H7 (cell line): ENCODE measurements at places on chromosomes 5 and 9.

DNA sequence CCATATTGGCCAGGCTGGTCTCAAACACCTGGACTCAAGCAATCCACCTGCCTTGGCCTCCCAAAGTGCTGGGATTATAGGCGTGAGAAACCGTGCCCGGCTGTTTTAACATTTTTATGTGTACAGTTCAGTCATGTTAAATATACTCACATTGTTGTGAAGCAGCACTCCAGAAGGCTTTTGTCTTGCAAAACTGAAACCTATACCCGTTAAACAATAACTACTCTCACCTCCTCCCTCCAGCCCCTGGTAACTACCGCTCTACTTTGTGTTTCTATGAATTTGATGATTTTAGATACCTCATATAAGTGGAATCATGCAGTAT, 23.1 kb upstream of the SHB start:
- no peak for DNase-seq

DNA sequence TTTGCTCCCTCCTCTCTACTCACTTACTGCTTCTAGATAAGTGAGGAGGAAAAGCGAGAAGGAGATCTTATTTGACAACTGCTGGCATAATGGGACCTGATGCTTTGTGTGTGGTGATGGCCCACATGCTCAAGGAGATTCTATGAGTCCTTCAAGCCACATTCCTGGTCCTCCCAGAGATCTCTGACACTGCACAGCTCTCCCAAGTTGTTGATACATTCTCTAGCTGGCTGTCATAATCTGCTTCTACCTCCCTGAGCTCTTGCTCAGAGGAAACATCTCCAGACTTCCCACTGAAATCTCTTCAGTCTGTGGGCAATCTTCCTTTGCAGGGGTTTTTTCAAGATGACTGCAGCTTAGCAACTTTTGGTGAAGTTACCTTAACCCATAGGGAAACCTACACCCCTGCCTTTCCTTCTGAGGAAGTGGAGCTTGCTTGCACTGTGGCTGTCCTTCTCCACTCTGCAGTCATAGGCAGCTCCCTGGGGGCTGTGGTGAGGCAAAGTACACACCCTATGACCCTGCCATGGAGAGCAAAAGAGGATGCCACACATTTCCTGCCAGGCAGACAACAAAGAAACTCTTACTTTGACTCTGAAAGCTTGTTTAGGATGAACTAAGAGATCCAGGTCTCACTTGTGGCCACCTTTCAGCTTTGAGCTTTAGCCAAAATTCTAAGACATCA, 163.8 kb downstream of the TMEM38B start:
- no peak for DNase-seq

DNA sequence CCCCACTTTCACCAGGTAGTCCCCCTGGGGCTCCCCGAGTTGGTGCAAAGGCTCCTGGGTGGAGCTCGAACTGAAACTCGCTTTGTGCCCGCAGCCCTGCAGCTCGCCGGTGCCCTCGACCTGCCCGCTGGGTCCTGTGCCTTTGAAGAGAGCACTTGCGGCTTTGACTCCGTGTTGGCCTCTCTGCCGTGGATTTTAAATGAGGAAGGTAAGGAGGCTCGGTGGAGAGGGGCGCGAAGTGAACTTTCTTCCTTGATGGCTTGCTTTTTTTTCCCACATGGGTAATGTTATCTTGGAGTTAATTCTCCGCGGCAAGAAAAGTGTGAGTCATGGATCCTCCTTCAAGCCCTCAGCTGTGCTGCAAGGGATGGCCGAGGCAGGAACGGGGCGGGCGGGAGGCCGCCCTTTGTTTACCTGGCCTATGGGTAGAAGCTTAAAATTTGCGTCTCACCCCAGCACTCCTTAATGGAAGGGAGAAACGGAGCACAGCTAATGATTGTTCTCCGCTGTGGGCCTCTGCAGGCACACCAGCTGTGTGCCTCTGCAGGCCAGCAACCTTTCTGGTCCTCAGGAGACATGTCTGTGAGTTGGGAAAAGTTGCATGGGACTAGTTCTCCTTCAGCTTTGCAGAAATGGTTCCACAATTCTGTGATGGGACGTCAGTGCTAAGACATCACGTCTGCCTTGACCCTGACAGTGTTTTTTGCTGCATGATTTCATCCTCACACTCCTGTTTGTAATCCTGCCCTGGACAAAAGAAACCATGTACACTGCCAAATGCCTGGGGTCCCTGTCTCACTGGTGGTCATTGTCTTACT, 1.1 kb downstream of the MAMDC2 start:
- DNase-seq, result peak; percentile 79

DNA sequence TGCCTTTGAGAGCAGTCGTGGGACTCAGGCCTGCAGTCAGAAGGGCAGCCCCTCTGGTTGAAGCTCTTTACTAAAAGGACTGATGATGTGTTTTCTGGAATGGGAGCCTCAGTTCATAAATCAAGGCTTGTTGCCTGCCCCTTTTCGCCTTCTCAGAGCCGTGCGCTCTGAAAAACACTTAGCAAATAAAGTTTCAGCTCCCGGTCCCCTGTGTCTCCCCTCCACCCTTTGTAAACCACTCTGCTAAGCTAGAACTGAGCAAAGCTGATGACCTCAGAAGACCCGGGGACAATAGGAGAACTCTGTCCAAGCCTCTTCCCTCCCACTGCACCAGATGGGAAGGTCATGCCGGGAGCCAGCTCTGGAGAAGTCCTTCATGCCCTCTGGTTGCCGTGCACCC, 39.3 kb upstream of the ADRA1B start:
- no peak for DNase-seq

- DNase-seq, result no peak
These were observed 35.2 kb downstream of the WHRN start for GRCh38 chr9:114470121-114470520.

DNA sequence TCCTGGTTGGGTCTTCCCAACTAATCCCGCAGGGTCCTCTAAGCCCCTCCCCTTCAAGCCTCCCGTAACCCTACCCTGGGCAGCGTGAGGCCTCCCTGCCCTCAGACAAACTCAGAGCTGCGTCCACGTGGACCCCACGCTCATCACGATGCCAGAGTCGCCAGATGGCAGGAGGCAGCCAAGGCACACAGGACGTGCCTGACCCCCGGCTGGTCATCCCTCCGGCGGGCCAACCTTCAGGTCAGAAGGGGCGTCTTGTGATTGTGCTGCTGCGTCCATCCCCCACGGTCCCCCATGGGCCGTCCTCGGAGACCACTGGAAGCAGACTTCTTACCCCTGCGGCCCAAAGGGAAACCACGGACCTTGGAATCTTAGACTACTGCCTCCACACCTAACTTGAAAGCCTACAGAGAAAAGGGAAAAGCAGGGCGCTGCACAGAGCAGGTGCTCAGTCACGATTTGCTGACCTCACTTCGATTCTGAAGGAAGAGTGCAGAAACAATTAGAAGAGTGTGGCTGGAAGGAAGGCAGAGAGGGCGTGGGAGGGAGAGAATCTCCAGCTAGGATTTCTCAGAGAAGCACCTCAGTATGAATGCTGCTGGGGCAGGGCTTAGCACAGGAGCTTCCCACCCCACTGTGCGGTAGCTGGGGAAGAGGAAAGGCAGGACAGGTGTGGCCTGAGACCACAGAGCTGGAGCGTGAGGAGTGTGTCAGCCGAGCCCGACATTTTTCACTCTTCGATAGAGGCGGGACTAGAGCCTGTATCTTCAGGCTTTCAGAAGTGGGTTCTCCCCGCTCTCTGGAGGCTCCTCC, 174.8 kb downstream of the ERCC6L2 start:
- DNase-seq, result peak; percentile 62

DNA sequence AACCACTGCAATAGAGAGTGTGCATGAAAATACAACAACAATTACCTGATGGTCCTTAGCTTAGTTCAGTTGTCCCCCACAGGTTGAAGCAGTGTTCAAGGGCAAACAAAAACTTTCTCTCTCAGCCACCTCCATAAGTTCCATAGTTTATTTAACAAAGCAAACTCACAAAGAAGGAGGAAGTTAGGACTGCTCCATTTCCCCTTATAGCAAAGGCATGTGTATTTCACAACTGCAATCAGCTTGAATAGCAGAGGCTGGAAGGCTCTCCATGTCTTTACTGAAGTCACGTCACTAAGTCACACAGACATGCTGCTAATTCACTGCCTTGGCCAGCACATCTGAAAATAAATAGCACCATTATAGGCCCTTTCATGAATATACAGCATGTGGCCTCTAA, 43.3 kb downstream of the DOCK8 start:
- DNase-seq, result no peak

GRCh38 chr5:11037941-11038340, 276.9 kb upstream of the DAP start:
- DNase-seq, result no peak

GRCh38 chr5:115988002-115988401, 25.7 kb downstream of the LVRN start:
- no peak for DNase-seq

DNA sequence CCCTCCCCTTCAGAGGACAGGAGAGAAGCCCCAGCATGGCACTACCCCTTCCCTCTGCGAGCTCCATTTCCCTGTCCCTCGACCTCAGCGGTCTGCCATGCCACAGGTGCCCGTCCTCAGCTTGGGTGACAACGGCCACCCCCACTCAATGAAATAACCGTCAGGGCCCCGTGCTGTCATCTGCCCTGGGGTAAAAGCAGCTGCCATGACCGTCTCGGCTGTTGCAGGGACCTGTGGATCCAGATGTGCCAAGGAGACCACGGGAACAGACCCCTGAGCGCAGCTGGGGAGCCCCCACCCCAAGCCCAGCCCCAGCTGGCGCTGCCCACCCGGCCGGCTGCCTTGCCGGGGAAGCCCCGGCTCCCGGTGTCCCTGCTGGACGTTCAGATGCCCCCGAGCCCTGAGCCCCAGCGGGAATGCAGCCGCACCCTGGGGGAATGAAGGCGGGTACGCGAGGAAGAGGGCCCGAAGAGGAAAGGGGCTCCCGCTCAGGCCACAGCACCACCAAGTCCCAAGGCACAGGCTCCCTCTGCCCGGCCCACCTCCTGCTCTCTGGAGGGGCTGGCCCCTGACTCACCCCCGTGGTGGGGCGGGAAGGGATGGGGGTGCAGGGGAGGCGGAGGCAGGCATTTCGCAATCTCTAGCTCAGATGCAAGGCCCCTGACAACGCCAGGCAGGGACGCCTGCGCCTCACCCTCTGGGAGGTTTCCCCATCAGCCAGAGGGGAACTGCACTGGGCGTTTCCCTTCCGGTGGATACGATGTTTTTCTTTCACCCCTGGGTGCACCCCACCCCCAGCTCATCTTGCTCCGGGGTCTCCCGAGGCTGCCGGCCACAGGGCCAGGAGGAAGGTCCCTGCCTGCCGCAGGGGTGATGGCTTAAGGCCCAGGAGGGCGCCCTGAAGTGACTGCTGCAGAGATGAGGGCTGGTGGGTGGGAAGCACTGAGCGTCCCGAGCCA, 49.2 kb downstream of the NACC2 start:
- DNase-seq, result peak; percentile 62

GRCh38 chr5:134005417-134006061, 764 bp upstream of the VDAC1 start:
- peak; percentile 79 for DNase-seq

GRCh38 chr5:17396247-17396646, 101.8 kb upstream of the TAF11L2 start:
- no peak for DNase-seq

DNA sequence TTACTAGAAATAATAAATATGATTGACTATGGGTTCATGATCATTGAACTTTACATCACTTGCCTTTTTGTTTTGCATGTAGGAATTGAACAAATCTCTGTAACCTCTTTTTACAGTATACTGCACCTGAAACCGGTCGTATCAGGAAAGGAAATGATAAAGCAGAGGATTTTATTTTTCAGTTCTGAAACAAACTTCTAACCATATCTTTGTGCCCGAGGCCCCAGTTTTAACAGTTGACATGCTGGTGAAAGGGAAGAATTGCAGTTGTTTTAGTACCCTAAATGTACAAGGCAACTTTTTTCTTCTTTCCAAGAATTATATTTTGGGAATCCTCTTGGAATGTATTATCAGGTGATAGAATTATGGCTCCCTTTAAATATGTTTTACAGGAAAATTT, 27.8 kb downstream of the TMEM38B start:
- DNase-seq, result no peak

- no peak for DNase-seq
These were observed 125.8 kb downstream of the PDE4D start for GRCh38 chr5:59767681-59768151.

DNA sequence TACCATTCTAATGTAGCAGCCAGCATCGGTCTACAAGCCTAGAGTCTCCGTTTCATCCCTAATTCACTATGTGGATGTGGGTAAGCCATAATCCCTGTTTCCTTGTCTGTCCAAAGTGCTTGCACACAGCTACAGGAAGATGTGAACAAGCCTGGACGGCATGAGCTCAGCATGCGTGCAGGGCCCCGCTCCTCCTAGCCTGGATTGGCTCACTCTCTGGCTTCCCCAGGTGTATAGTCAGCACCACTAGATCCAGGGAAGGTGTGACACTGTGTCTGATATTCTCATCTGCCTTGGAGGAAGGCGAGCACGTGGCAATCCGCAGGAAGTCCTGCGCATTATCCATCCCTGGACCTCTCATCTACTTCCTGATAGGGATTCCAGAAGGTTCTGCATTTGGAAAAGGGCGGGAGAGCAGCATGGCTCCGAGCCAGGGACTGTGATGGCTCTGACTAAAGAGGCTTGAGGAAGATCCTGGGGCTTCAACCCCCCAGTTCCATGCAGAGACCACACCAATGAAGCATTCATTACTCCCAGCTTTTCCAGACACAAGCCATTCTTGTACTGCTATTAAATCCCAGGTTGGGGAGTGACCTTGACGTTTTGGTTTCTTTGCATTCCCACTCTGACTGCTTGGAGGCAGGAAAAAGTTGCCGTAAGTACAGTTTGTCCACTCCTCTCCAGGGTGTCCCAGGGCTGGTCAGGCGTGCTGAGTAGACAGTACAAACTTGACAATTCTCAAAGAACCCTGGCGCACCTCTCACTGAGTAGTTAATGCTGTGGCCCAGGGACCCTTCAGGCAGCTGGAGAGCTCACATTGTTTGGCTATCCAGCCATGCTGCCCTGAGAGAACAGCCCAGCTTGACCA, 65.6 kb downstream of the PSD2 start:
- DNase-seq, result no peak

- DNase-seq, result no peak
These were observed 28.7 kb downstream of the ANXA1 start for GRCh38 chr9:73180403-73180802.

DNA sequence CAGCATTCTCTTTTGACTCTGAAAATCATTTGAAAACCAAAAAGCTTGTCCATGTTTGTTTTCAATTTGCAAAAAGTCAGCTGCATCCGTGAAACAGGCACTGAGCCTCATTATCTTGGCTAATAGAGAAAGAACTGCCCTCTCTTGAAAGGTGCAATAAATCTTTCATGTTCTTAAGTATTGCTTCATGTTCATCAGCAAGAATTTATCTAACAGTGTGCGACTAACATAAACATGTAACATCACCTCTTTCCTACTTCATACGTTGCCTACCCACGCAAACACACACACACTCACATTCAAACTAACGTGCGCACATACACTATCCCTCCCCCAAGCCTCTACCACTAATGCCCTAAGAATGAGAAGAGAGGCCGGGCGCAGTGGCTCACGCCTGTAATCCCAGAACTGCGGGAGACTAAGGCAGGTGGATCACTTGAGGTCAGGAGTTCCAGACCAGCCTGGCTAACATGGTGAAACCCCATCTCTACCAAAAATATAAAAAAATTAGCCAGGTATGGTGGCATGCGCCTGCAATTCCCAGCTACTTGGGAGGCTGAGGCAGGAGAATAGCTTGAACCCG, 629.7 kb upstream of the ZNF608 start:
- no peak for DNase-seq

- no peak for DNase-seq
These were observed 19.5 kb upstream of the NADK2 start for GRCh38 chr5:36261186-36261585.

GRCh38 chr5:36660397-36661049, 54.1 kb downstream of the SLC1A3 start:
- DNase-seq, result no peak

GRCh38 chr5:99275128-99275527, 346.3 kb upstream of the CHD1 start:
- DNase-seq, result no peak
